Activated CD4-positive, CD25-positive, alpha-beta regulatory T cell treated with anti-CD3 and anti-CD28 coated beads, Interleukin-2, amount 50 U/mL, for 16 hours (primary cell): ENCODE measurements at places on chromosomes 16 and 17.

GRCh38 chr17:45867702-45868101, 23.0 kb downstream of the SPPL2C start:
- no peak for DNase-seq

DNA sequence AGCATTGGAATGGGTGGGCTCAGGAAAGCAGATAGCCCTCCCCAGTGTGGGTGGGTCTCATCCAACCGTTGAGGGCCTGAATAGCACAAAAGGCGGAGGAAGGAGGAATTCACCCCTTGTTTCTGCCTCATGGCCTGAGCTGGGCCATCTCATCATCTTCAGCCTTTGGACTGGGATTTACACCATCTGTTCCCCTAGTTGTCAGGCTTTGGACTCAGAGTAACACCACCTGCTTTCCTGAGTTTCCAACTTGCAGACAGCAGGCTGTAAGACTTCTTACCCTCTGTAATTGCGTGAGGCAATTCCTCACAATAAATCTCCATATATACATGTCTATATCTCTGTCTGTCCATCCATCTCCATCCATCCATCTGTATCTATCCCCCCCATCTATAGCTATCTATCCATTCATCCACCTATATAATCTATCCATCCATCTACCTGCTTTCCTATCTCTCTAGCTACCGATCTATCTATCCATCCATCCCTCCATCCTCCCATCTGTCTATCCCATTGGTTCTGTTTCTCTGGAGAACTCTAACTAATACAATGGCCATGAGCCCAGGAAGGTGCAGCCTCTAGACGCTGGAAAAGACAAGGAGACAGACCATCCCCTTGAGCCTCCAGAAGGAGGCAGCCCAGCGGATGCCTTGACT, 21.3 kb downstream of the DNAH17 start:
- no peak for DNase-seq

DNA sequence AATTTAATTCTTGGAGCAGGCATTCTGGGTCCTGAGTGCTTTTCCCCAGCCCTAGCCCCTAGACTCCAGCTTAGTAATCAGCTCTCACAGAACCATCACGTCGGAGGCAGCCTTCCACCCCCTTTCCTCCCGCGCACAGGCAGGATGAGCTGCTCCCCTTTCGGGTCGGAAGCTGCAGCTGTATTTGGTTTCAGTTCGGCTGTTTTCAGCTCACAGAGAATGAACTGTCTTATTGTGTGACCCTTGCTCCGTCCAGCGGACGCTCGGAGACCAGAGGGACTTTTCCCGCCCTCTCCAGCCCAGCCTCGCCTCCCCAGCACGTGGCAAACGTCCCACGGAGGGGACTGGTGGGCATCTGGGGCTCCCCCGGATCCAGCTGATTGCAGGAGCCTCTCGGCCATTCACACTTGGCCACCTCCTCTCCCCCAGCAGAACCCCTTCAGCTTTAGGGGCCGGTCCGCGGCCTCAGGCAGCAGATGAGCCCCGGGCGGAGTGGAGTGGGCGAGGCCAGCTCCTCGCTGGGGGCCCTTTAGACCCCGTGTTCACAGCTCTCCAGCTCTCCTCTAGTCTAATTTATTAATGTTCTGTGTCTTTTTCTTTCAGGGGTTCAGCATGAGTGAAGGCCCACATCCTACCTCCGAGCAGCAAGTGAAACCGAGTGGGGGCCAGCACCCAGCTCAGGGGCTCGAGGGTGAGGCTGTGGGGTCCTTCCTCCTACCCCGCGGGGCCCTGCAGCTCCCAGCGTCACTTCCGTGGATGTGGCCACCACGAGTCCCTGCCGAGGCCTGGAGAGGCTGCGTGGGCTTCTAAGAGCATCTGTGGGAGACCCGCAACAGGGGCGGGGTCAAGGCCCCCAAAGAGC, 863 bp upstream of the UTS2R start:
- DNase-seq = no peak

- no peak for DNase-seq
Observed at GRCh38 chr16:47965439-47965838, 190.4 kb downstream of the ABCC12 start.

- DNase-seq = no peak
Observed at GRCh38 chr17:4786516-4786915, 352 bp upstream of the VMO1 start.

GRCh38 chr16:21986692-21987246, 14.1 kb downstream of the PDZD9 start:
- no peak for DNase-seq

- DNase-seq = no peak
Observed at GRCh38 chr17:56173958-56174835, 20.9 kb downstream of the ANKFN1 start.

GRCh38 chr16:82045465-82045864, 10.4 kb downstream of the HSD17B2 start:
- no peak for DNase-seq

GRCh38 chr16:55250701-55251100, 73.3 kb upstream of the IRX6 start:
- no peak for DNase-seq

- no peak for DNase-seq
Observed at GRCh38 chr16:58451945-58452401, 48.0 kb upstream of the NDRG4 start.

DNA sequence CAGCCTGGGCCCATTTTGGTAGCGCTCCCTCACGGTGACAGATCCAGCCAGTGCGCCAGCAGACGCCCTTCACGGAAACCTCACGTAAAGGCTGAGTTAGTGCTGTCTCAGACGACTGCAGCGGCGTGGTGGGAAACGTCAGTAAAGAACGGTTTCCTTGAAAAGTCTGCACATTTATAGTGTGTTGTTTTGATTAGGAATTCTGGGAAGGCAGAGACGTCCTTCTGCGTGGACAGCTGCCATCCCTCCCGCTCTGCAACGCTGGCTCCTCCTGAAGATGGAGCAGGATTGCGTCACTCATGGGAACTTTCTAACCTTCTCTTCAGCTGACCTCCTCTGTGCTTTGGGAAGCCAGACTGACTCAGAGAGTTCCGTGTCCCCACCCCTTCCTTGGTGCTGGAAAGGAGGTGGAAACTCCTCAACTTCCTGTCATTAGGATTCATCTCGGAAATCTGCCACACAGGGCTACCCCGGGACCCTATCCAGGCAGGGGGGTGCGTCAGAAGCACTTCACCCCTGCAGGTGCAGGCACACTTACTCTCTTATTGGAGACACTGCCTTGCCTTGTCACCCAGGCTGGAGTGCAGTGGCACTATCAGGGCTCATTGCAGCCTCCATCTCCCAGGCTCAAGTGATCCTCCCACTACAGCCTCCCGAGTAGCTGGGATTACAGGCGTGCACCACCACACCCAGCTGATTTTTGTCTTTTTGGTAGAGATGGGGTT, 24.3 kb upstream of the CRISPLD2 start:
- no peak for DNase-seq

- no peak for DNase-seq
Observed at GRCh38 chr17:20281860-20282259, 185.5 kb downstream of the LGALS9B start.

DNA sequence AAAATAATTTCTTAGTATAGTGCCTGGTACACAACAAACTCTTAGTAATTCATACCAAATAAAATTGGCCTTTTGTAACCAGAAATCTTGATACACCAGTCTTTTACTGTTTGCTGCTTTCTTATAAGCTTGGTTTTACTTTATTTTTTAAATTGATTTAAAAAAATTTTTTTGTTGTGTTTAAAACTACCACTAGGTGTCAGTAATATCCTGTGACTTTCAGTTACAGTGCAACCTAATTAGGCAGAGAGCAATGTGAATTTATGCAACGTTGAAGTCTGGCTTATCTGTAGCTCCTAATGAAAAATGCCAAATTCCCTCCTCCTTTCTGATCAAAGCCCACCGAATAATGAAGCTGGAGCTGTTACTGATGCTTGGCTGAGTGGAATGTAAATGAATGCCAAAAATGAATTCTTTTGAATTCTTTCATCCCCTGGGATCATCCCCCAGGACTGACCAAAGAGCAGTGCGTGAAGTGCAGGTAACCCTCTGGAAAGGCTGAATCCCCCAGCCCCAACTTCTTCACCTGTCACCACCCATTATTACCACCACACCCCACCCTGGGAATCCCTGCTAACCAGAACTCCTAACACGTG, 3.8 kb downstream of the ERCC4 start:
- DNase-seq = no peak

GRCh38 chr16:17367036-17367435, 103.7 kb downstream of the XYLT1 start:
- DNase-seq = no peak

- no peak for DNase-seq
Observed at GRCh38 chr17:68398691-68399637, 58.3 kb downstream of the WIPI1 start.
